ENCODE measurements at places on chromosomes 2 and 18.

DNA sequence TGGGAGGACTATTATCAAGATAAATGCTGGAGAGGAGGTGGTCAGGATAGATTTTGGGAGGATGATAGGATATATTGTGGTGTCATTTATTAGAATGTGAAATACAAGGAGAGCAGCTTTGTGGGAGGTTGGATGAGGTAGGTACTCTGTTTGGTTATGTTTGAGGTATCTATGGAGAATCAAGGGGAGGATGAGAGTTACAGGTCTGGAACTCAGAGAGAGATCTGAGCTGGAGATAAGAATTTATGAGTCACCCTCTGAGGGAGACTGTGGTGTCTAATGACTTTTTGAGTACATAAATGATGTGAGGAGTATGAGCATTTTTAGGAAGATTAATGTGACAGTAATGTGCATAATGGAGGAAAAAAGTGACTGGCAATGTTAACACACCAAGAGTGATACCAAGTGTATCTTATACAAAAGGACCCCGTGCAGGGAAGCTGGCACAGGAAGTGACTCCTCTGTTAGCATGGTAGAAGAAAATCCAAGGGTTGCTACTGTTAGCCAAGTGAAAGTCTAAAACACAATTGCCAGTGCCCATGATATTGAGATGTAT is 48.2 kb downstream of the CRIM1 start:
- DNase-seq: no peak

- no peak for DNase-seq
Observed at GRCh38 chr2:187194049-187194448, 254.0 kb downstream of the CALCRL start.

- no peak for DNase-seq
Observed at GRCh38 chr18:54323561-54323960, 34.1 kb downstream of the STARD6 start.

DNA sequence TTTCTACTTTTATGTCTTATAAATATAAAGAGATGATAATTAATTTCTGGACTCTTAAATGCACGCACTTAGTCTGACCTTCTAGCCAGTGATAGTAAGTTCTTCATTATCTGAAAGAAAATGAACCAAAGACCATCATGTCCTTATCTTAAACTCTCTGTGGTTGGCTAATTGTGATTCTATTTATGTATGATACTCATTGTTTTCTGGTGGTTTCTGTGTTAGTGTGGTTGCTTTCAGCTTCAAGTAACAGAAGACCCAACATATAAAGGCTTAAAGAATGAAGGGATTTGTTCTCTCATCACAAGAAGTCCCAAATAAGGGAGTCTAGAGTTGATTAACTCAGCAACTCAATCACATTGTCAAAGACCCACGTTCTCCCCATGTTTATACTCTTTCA is 225.2 kb upstream of the TANK start:
- no peak for DNase-seq

GRCh38 chr2:168611896-168612650 is 156.0 kb downstream of the CERS6 start:
- no peak for DNase-seq

- DNase-seq: no peak
Observed at GRCh38 chr2:44778671-44779476, 162.6 kb upstream of the SIX3 start.

DNA sequence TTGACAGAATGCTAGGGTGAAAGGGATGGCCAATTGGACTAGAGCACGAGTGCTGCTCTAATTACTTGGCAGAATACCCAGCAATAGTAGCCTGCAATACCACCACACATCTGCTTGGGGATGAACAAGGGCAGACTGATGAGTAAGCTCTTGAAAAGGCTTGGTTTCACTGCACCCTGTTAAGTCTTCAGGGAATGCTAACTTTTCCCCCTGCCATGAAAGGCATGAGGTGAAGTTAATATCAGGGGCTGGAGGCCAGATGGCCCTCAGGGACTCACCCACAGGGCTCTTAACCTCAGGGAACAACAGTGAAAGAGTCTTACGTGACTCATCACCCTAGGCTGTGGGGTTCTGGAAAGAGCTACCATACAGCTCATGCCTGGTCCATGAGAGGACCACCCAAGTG is 51.7 kb upstream of the MYL1 start:
- no peak for DNase-seq

DNA sequence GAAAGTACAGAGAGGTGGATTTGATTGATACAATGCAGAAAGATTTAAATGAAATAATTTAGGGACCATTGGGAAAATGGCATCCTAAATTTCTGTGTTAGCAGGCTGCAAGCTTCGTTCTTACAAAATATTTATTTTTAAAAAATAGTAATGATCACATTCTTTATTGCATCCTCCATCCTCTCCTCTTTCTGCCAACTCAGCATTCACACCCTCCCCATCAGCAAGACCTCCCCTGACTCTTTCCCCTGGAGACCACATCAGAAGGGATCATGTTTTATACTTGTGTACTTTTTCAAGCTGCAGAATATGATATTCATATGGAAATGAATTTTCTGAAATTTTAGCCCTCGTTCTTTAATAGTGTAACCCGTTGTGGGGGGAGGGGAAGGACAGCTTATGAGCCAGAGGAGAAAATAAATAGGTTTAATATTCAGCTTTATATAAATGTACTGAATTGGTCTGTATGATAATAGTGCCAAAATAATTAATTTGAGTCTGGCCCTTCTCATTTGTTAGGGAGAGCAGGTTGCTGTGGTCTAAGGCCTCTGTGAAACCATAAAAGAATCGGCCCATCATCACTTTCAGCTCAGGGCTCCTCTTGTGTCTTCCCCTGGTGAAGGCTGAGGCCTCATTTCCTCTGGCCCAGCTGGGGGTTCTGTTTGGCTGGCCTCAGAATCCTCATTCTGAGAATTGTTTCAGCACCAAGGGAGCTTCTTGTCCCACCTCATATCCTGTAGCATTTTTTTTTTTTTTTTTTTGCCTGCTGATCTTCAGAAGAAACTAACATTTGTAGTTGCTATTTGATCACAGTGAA is 330.8 kb downstream of the TXNL1 start:
- DNase-seq: peak; percentile 19

GRCh38 chr2:226564667-226565066 is 235.0 kb downstream of the IRS1 start:
- no peak for DNase-seq

DNA sequence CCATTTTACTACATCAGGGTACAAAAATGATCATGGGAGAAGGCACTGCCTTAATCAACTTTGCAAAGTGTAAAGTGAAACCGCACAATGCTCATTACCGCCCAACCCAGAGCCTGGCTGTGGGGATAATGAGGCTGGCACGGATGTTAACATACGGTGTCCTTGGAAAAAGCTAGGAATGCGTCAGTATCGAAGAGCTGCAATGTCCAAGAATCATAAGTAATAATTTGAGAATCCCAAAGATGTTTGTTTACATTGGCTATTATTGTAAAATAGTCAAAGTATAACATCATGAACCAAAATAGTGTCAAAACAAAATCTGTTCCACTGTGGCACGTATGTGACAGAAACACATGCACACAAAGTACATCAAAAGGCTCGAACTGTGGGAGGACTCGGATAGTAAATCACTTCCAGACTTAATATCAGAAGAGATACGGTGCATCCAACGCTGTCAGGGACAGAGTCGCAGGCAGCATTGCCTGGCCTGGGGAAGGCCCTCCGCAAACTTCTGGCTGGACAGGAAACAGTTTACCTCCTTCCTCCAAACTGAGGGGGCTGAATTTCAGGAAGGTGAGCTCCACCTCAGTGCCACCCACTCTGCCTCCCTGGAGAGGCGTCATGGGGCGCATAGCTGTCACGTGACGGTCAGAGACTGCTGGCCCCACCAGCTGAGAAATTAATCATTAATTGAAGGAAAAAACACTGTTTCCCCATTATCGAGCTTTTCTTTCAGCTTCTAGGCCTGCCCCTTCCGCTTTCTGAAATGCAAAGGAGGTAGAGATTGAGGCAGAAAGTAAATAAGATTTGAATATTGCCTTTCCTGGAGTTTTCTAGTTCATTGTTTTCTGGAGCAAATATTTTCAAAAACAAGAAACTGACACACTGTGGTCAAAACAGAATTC is 1.8 kb upstream of the ID2 start:
- peak; percentile 52 for DNase-seq

GRCh38 chr2:216596980-216597509 is 36.2 kb upstream of the IGFBP2 start:
- no peak for DNase-seq

- DNase-seq: no peak
Observed at GRCh38 chr2:166632616-166633015, 138.6 kb upstream of the SCN7A start.

- no peak for DNase-seq
Observed at GRCh38 chr2:127048618-127048935, 58.4 kb downstream of the BIN1 start.

DNA sequence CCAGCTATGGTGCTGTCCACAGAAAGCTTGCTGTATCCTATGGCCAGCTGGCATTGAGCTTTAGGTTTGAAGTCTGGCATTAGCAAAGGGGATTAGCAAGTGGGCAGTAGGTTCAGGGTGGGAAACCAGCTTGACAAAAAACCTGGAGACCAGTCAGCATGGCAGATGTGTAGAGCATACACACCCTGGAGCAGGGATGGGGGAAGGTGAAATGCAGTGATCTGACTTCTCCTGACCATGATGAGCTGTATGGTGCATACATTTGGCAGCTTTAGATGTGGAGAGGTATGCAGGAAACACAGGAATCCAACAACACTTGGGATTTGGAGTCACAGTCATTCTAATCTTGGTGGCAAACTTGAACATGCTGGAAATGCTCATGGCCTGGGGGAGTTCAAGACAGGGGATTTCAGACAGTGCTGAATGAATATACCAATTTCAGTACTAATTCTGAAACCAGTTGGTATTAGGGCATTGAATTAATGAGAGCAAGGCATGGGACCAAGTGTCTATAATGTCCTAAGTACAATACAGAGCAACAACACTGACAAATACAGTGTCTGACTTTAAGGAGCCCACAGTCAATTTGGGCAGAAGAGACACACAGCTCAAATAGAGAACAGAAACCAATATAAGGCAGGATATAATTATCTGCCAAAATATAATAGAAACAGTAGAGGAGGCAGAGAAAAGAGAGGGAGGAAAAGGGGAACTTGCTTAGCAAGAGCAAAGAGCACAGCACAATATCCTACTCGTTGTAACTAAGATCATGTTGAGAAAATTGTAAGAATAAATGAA is 11.8 kb downstream of the ARHGAP15 start:
- DNase-seq: no peak

GRCh38 chr2:198966269-198966668 is 491.5 kb downstream of the SATB2 start:
- no peak for DNase-seq

DNA sequence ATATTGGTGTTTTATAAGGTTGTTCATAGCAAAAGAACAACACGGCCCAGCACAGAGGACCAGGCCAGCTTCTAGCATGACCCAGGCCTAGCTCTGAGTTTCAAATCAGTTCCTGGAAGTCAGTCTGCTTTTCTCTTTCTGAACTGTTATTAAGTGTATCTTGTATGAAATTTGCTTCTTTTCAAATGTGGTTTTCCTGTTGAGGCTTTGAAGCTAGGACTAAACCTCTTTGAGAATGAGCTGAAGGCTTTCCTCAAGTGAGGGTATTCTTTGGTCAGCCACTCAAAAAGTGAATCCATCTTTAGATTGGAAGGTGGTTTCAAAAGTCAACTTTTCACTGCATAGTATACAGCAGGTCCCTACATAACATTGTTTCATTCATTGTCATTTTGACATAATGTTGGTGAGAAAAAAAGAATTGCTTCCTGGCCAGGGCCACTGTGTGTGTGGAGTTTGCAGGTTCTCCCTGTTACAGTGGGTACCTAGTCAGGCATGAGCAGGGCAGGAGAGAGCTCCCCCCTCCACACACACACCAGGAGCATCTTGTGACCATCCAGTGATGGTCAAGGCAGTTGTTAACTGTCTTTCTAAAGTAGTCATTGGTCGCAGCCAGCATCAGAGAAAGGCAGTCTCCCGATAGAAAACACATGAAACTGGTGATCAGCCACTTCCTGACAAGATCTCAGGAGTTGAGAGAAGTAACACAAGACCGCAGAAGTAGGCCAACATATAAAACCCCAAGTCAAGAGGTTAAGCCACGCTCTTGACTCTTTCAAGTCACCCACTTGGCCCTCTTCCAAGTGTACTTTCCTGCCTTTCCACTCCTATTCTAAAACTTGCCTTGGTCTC is 6.7 kb upstream of the ACAA2 start:
- DNase-seq: no peak

- no peak for DNase-seq
Observed at GRCh38 chr18:49725809-49726674, 87.3 kb downstream of the ACAA2 start.

DNA sequence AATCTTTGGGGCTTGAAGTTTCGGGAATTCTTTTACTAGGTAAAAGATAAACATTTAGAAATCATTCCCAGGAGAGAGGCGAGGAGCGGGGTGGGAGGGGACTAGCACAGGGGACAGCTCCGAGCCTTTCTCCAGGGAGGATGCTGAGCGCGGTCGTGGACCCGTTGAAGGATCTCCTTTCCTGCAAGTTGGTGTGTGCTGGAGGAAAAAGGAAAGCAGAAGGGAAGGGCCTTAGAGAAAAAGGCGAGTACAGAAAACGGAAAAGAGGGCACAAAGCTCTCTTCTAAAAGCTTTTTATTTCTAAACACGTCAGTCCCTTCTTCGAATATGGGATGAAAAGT is 640 bp downstream of the SLC39A6 start:
- no peak for DNase-seq

GRCh38 chr18:28466204-28466603 is 289.3 kb upstream of the CDH2 start:
- DNase-seq: no peak

DNA sequence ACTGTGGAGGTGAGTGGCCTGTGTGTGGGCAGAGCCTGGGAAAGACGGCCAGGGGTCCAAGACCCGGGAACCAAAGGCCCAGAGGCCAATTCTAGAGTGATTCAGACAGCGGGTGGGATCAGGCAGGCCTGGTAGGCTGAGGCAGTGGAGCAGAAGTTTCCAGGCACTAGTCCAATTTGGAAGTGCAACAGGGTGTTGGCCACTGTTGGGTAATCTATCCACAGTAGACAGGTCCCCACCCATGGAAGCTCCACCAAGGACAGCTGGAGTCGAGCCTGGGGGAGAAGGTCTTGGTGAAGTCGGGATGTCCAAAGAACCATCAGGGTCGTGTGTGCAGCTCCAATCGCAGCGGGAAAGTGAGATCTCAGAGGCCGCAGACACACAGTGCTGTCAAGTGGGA is 125.8 kb upstream of the COPS8 start:
- DNase-seq: no peak

DNA sequence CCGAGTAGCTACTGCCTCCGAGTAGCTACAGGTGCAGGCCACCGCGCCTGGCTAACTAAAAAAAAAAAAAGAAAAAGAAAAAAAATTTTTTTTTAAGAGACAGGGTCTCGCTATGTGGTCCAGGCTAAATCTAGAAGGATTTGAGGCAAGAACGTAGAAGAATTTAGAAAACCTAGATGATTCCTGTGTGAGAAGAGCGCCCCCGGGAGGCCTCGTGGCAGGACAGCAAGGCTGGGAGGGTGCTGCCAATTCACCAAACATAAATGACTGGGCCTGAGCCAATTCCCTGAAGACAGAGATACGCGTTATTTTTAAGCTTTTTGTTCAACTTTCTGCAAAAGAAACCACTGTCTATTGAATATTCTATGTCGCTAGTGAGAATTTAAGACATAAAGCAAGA is 90.1 kb upstream of the TGFA start:
- DNase-seq: peak; percentile 12

Data from NCI-H526 treated with DMSO at 0.1 percent for 48 hours (cell line).